ENCODE measurements at places on chromosomes 2 and 18. TPM values are rescaled to one million over a fixed set of nuclear protein-coding genes. Genes with fewer than 3 reads are reported as not detected.

- H3K4me1 ChIP-seq: peaks cover 21% of the 10 kb centered on the region
- no peak for DNase-seq
- H3K36me3 ChIP-seq: no peaks in the 10 kb centered on the region
Observed at GRCh38 chr2:27588308-27588707, 5.5 kb downstream of the ZNF512 start.

DNA sequence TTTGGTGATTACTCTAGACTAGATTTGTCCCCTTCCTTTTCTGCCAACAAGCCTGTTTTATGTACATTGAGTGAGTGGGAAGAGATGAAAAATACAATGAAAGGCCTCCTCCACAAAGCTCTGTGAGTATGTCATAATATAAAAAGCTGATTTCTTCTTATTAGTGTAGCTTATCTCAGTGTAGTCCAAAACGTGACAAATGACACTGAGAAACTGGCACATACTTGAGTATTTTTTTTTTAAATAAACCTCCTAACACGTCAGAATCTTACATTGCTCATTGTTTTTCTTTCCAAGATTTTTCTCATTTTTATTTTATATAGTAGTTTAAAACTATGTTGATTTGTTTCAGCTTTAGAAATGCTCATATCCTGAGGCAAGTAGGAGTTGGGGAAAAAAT lies 17.9 kb upstream of the FIGN start:
- H3K4me3 ChIP-seq: no peak overlapping the region
- no peaks in the 10 kb centered on the region for H3K36me3 ChIP-seq
- DNase-seq: no peak
- H3K27me3 ChIP-seq: no peaks in the 10 kb centered on the region
- no peaks in the 10 kb centered on the region for H3K4me1 ChIP-seq

DNA sequence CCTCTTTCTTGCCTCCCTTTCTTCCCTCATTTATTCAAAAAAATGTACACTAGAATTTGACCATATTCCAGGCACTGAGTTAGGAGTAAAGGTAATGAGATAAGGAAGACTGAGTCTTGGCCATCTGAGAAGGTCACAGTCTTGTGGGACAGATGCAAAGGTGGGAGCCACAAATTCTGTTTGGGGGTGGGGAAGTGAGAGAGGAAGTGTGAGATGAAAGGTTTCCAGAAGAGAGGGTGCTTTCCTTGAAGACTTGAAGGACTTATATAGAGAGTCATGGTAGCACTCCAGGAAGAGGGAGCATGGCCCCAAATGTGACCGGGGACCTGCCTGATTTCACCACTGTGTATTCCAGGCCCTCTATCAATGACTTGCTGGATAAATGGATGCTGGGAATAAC lies 320.6 kb downstream of the LPIN1 start:
- no peaks in the 10 kb centered on the region for H3K4me1 ChIP-seq
- no peaks in the 10 kb centered on the region for H3K27me3 ChIP-seq
- no peak overlapping the region for H3K27ac ChIP-seq
- H3K4me3 ChIP-seq: no peak overlapping the region

DNA sequence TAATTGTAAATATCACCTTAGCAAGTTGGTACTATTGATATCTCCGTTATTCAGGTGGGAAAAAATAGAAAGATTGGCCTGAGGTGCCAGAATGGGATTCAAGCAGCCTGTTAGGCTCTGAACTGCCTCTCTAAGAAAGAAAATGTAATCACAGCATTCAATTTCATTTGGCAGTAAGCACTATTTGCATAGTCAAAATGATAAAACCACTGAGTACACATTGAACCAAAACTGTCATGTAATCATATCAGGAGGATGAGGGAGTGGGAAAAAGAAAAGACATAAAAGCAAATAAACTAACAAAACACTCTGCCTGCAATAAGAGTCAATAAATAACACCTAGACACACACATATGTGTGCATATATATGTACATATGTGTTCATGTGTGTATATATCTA lies 103.9 kb upstream of the TACR1 start:
- H3K36me3 ChIP-seq: no peaks in the 10 kb centered on the region
- no peaks in the 10 kb centered on the region for H3K27me3 ChIP-seq

GRCh38 chr2:229301237-229301636 lies 30.1 kb upstream of the PID1 start:
- H3K36me3 ChIP-seq: no peaks in the 10 kb centered on the region
- H3K27ac ChIP-seq: no peak overlapping the region
- no peaks in the 10 kb centered on the region for H3K4me1 ChIP-seq
- H3K4me3 ChIP-seq: no peak overlapping the region
- no peaks in the 10 kb centered on the region for H3K27me3 ChIP-seq

CRYGC gene
- not detected for total RNA-seq

TUBA3E gene
- not detected for total RNA-seq

NOP58 gene
- 46.6 TPM for total RNA-seq

DNA sequence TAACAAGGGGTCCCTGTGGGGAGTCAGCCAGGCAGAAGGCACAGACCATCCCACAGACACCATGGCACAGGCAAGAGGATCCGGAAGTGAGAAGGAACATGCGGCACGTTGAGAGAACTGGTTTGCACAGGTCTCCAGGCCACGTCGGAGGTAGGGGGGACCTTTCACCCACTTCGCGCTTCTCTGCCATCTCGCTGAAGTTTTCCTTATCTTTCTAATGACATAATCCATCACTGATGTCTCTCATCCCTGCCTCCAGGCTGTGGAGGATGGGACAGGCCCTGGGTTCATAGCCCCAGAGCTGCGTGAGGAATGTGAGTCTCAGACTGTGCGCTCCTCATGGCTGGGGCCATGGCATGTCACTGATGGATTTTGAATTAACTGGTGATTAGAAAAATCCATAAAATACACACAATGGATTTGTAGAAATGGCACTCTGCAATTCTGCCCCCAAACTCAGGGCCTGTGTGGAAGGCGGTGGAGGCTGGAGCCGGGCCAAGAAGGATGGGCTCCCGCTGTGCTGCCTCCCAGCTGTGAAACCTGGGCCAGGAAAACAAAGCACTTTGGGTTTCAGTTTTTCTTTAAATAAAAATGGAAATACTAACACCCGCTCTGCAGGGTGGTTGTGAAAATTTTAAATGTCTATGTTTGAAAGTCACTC lies 113.3 kb upstream of the ALKAL2 start:
- no peak for DNase-seq
- no peaks in the 10 kb centered on the region for H3K36me3 ChIP-seq
- H3K27me3 ChIP-seq: peaks cover 6% of the 10 kb centered on the region
- no peak overlapping the region for H3K27ac ChIP-seq

GRCh38 chr2:225076125-225076524 lies 33.9 kb upstream of the DOCK10 start:
- no peak for DNase-seq
- no peak overlapping the region for H3K4me3 ChIP-seq
- H3K36me3 ChIP-seq: no peaks in the 10 kb centered on the region

- no peaks in the 10 kb centered on the region for H3K36me3 ChIP-seq
- no peak for DNase-seq
- no peaks in the 10 kb centered on the region for H3K27me3 ChIP-seq
- H3K4me3 ChIP-seq: no peak overlapping the region
- H3K27ac ChIP-seq: no peak overlapping the region
Observed at GRCh38 chr2:235527806-235528469, 34.1 kb downstream of the AGAP1 start.

DNA sequence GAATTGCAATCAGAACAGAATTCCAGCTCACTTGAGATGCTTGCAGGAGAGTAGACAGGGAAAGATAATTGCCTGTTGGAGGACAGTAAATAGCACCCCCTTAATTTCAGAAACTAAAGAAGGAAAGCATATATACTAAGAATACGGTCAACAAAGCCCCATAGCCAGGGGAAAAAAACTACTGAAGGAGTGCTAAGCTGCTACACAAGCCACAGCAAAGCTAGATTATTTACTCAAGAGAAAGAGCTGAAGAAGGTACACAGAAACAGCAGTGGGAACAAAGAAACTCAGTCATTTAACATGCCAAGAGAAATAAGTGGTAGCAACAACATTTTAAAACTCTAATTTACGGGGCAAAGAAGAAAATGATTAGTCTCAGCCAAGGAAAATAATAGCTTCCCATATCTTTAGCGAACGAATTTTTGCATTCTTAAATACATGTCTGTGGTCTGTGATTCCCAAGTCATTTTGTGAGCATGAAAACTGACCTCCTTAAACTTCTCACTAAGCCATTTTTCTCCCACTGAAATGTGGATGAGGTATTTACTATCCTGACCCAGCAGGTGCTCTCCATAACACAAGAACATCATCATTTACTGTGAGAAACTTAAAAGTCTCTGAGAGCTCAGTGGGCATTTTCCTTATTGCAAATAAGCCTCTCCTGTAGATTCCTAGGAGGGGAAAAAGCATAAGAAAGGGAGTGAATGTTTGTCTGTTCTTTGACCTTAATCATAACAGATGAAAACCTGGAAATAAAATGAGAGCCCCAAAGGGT lies 196.0 kb downstream of the PAX3 start:
- H3K27ac ChIP-seq: no peak overlapping the region
- no peak overlapping the region for H3K4me3 ChIP-seq
- no peaks in the 10 kb centered on the region for H3K36me3 ChIP-seq
- no peaks in the 10 kb centered on the region for H3K4me1 ChIP-seq
- no peak for DNase-seq

AP1S3 gene
- 2.7 TPM for total RNA-seq

- H3K4me3 ChIP-seq: no peak overlapping the region
- H3K27ac ChIP-seq: peak overlapping the region; percentile 74
- H3K36me3 ChIP-seq: no peaks in the 10 kb centered on the region
- H3K4me1 ChIP-seq: peaks cover 56% of the 10 kb centered on the region
- no peak for DNase-seq
Observed at GRCh38 chr18:48589797-48590519, 51.1 kb downstream of the CTIF start.

DNA sequence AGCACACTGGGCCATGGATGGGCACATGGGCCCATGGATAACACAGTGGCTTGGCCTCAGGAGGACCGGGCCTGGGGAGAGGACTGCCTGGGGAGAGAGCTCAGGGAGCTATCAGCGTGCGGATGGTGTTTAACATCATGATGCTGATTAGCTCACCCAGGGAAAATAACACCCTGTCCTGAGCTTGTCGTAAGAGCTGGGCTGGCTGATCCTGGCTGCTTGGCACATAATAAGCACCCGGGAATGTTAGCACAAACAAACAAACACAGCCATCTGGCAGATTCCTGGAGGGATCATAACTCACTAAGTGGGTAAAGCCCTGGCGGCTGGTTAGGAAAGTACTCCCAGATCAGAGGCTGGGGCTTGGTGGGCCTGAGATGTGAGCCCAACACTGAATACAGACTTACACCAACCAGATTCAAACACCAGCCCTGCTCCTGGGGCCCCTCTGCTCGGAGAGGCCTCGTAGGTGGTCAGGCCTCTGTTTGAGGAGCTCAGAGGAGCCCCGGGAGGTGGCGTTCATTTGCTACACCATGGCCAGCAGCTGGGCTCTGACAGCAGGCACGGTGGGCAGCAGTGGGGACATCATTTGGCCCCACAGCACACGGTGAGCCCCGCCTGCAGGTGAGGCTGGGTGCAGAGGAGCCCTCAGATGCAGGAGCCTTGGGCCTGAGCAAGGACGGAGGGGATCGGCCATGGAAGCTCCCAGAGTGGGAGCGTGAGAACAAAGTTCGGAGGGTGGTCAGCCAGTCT lies 193.4 kb upstream of the HDAC4 start:
- H3K36me3 ChIP-seq: no peaks in the 10 kb centered on the region
- no peaks in the 10 kb centered on the region for H3K4me1 ChIP-seq
- no peaks in the 10 kb centered on the region for H3K27me3 ChIP-seq
- no peak overlapping the region for H3K4me3 ChIP-seq
- no peak for DNase-seq

GRCh38 chr18:77376043-77376732 lies 126.5 kb downstream of the GALR1 start:
- no peaks in the 10 kb centered on the region for H3K27me3 ChIP-seq
- H3K4me1 ChIP-seq: no peaks in the 10 kb centered on the region
- no peak for DNase-seq
- H3K36me3 ChIP-seq: no peaks in the 10 kb centered on the region

UBE2E3 gene
- total RNA-seq: 41.5 TPM

MALL gene
- total RNA-seq: 20.2 TPM

- no peaks in the 10 kb centered on the region for H3K27me3 ChIP-seq
- peak overlapping the region; percentile 40 for H3K4me3 ChIP-seq
- H3K4me1 ChIP-seq: peaks cover 13% of the 10 kb centered on the region
- H3K27ac ChIP-seq: no peak overlapping the region
- DNase-seq: no peak
Observed at GRCh38 chr2:49973917-49974368, 819.6 kb upstream of the FSHR start.

PLEK gene
- total RNA-seq: 5.8 TPM
